RPMI7951 (cell line): ENCODE measurements at places on chromosomes 2 and 18. TPM values are rescaled to one million over a fixed set of nuclear protein-coding genes. Genes with fewer than 3 reads are reported as not detected.

- peak; percentile 68 for DNase-seq
These were observed 3.5 kb upstream of the CABLES1 start for GRCh38 chr18:23131693-23132319.

- DNase-seq: no peak
These were observed 216.8 kb downstream of the EIPR1 start for GRCh38 chr2:3160751-3161330.

- DNase-seq: no peak
These were observed 5.2 kb downstream of the RETREG2 start for GRCh38 chr2:219183151-219183772.

DNA sequence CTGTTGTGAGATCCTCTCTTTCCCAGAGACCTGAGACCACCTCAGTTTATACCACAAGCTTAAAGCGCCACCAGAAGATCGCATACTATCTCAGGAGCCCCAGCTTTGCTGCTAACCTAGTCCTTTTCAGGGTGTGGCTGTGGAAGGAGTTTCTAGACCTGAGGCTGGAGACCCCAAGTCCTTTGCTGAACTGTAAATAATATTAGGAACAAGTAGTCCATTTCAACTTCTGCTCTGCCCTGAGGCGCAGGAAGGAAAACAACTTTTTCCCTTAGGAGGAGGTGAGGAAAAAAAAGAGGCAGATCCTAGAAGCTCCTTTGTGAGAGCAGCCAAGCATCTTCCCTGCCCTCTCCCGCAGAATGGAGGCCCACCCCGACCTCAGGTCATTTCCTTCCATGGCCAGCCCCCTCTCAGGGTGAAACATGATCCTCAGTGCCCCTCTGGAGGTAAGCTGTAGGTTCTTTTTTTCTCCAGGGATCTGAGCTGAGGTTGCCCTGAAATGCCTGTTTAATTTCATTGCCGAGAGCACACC lies 122.8 kb upstream of the LGALSL start:
- no peak for DNase-seq

- DNase-seq: no peak
These were observed 19.7 kb upstream of the ASNSD1 start for GRCh38 chr2:189641590-189641989.

DNA sequence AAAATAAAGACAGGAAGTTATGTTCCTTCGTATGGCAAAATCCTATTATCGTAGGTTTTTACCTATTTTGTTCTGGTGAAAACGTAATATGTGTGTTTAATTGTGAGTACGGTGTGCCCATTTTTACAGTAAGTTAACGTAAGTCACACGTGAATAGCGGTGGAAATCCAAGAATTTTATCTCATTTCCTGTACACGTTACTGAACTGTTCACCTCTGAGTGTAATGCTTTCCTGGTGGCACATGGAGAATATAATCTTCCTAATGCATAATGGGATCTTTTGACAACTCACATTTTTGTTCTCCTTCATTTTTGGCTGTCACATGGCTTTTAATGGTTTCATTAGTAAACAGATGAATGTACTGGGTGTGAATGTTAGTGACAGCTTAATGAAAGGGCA lies 28.2 kb downstream of the BCL2L11 start:
- no peak for DNase-seq

DNA sequence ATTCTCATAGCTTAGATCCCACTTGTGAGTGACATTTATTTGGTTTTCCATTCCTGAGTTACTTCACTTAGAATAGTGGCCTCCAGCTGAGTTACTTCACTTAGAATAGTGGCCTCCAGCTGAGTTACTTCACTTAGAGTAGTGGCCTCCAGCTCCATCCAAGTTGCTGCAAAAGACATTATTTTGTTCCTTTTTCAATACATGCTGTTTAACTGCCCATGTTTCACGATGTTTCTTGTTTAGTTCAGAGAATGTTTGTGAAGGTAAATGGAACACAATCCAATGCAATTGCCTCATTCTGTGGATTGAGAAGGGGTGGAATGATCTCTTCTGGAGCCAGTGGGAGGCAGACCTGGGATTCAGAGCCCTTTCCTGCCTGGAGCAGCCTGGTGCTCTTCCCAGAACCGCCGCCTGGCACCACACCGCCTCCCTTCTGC lies 273.5 kb upstream of the ATP5MC3 start:
- no peak for DNase-seq

- DNase-seq: no peak
These were observed 27.6 kb downstream of the SLC1A4 start for GRCh38 chr2:65016789-65017188.

GRCh38 chr2:241061275-241061674 lies 40.8 kb downstream of the MTERF4 start:
- no peak for DNase-seq

DNA sequence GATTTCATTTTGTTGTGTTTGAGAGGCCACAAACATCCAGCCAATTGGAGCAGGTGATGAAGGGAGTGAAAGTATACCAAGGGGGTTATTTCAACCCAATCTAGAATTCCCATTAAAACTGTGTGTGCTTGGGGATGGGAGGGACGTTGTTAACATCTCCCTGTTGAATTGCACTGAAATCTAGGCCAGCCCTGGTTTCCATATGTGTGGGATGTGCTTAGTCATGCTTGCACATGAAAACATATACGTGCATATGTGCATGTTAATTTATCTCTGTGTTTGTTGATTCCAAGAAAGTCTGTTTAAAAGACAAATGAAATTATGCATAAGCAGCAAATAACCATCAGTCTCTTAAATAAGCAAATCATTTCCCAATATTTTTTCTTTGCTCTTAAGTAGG lies 5.6 kb downstream of the CELF4 start:
- DNase-seq: no peak

The DNAH7 gene
- 0.78 and 1.3 TPM in 2 replicates for total RNA-seq

- DNase-seq: no peak
These were observed 1.3 kb downstream of the NT5C1B start for GRCh38 chr2:18588049-18588448.

GRCh38 chr2:57902578-57902977 lies 144.0 kb upstream of the VRK2 start:
- no peak for DNase-seq

GRCh38 chr2:224884188-224884587 lies 158.1 kb downstream of the DOCK10 start:
- DNase-seq: peak; percentile 66

The IL36B gene
- not detected in 2 replicates for total RNA-seq

GRCh38 chr18:63664571-63664970 lies 2.9 kb upstream of the SERPINB3 start:
- no peak for DNase-seq

DNA sequence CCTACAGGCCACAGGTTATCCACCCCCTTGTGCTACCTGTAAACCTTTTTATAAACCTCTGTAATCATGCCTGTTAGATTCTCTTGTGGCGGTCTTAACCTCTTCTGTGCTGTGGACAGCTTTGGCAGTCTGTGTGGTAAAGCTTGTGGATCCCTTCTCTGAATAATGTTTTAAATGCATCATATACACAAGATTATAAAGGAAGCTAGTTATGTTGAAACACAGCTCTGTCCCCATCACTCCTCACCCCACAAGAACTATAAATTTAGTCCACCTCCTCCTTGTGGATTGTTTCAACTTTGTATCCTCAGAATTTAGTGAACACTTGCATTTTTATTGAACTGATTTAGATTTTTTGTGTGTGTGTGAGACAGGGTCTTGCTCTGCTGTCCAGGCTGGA lies 107.7 kb downstream of the ICA1L start:
- no peak for DNase-seq

- DNase-seq: no peak
These were observed 75.9 kb downstream of the NFATC1 start for GRCh38 chr18:79471597-79471996.

The EGR4 gene
- not detected in 2 replicates for total RNA-seq

The NYAP2 gene
- not detected in 2 replicates for total RNA-seq

The PXDN gene
- 272 and 304 TPM in 2 replicates for total RNA-seq

DNA sequence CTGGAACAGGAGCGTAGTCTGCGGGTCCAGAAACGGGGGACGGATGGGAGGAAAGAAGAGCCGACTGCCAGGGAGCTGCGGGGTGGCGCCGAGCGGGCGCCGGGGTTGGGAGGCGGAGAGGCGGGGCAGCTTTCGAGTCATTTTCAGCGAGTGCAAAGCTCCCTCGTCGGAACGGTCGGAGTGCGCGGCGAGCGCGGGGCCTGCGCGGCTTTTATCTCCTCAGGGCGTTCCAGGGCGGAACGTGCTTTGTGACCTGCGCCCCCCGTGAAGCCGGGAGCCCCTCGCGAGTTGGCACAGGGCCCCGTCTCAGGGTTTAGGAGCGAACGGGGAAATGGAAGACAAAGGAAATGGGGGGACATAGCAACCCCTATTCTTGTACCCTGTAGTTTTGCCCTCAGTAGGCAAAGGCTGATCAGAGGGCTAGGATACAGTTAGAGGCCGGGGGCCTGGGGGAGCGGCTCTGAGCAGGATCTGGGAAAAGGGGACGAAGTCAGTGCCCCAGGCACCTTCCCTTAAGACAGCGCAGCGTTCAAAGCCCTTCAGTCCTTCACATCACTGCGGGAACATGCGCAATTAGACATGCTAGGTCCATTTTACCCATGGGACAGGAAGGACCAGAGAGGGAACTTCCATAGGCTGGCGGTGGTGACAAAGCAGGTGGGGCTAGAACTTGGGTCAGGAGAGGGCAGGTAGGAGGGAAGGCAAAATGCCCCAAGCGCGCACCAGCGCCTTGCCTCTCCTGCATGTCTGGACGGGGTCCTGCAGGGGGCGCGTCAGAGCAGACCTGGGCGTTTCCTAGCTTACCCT lies 60.1 kb upstream of the IL1RL1 start:
- peak; percentile 47 for DNase-seq
